B cell (primary cell): ENCODE measurements at places on chromosomes 2 and 18.

GRCh38 chr2:199991691-199992090, 36.3 kb downstream of the MAIP1 start:
- DNase-seq: no peak

- DNase-seq: no peak
Observed at GRCh38 chr18:42860011-42860410, 255.5 kb downstream of the RIT2 start.

DNA sequence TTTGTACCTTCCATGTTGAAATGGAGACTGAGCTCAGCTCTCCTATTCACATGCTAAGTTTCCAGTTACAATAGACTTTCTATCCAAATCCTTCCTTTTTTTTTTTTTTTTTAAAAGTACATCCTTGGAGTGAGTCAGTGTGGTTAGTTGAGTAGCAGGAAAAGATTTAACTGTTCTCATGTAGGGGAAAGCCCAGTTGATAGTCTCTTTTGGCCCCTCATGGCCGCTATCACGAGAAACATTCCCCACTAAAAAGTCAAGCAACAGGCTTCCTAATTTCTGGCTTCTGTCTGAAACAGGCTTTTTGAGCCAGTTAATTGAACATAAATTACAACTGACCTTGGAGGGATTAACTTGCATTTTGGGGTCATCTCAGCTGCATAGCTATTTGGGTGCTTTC, 161.3 kb downstream of the MEIS1 start:
- DNase-seq: no peak

- DNase-seq: no peak
Observed at GRCh38 chr2:133476931-133477615, 91.2 kb downstream of the NCKAP5 start.

DNA sequence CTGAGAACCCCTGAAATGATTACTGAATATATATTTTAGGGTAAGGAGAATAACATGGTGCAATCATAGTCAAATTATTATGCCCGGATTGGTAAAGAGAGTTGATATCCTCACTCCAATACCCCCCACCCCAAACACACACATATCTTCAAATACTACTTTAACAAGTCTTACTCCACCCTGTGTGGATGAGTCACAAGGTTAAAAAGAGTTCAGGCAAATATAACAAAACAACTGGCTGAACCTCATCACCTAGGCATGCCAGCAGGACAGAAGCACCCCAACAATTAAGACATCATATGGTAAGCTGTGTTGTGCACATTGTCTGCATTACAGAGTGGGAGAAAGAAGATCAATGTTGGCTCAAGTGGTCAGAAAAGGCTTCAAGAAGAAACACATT, 857.4 kb downstream of the TDRD15 start:
- no peak for DNase-seq

DNA sequence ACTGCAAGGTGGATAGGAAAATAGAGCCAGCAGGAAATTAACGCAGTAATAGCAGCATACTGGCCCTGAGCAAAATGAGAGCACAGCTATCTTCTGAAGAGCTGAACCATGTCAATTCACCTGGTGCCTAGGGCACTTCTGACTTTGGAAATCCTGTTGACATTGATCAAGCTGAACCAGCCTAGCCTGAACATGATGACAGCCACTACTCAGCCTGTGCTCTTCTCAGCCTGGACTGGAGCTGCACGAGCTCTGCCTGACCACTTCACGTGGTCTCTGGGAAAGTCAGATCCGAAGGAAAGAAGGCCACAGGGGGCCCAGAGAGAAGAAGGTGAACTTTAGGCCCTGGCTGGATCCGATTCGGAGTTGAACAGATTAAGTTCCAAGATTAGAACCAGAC, 421.9 kb downstream of the LPIN1 start:
- DNase-seq: no peak

DNA sequence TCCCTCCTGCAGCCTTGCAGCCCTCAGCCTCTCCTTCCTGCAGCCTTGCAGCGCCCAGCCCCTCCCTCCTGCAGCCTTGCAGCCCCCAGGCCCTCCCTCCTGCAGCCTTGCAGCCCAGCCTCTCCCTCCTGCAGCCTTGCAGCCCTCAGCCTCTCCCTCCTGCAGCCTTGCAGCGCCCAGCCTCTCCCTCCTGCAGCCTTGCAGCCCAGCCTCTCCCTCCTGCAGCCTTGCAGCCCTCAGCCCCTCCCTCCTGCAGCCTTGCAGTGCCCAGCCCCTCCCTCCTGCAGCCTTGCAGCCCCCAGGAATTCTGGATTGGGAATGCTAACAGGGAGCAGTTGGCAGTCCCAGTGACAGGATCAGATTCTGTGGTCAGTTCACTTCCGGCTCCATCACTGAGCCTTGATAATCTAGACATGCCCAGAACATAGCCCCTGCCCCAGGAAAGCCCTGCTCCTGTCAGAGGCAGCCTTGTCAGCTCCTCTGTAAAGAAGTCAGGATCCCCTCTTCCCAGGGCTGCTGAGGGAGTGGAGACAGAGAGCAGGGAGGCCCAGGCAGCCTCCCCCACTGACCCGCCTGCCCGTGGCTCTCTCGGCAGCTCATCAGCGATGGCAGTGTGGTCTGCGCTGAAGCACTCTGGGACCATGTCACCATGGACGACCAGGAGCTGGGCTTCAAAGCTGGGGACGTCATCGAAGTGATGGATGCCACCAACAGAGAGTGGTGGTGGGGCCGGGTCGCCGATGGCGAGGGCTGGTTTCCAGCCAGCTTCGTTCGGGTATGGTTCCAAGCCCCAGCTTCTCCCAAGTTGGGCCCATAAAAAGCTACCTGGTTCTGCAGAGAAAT, 54.8 kb downstream of the FAM168B start:
- DNase-seq: no peak

DNA sequence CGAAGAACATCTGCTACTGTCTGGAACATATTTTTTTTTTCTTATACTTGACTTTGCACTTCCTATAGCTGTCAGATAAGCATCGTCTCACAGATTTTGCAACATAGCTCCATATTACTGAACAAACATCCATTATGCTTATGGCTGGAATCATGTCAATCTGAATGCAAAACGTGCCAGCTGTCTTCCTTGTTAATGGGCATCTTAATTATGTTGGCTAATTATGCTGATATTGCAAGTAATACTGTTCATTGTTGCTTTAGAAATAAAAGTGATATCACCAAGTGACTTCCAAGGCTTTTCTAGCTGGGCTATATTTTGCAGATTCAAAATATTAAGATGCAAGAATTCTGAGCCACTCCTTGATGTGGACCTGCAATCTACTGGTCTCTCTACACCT, 176.8 kb downstream of the ARL4C start:
- no peak for DNase-seq

DNA sequence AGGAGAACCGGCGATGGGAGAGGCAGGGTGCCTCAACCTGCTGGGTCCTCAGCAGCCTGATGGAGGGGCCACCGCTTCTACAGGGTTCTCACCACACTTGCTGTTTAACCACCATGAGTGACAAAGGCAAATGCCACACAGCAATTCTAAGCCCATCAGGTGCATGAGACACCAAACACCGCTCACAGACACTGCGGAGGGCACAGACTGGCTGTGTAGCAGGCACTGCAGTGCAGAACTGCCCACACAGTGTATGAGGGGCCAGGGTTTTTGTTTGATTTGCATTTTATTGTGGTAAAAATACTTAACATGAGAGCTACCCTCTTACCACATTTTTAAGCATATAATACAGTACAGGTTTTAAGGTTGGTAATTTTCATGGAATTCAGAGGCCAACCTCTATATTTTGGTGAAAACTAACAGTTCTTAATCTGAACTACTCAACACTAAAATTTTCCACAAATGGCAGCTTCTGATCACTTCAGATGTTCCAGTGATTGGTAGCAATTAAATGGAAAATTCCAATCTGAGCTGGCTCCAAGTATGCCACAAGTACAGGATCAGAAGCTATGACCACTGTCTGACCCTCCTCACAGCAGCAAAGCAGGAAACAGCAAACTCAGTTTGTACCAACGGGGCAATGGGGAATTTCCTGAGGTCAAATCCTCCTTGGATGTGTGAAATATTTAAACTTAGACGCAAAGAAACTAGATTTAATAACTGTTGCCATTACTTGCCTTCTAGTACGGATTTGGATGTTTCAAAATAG, 67.7 kb downstream of the FAM210A start:
- no peak for DNase-seq

DNA sequence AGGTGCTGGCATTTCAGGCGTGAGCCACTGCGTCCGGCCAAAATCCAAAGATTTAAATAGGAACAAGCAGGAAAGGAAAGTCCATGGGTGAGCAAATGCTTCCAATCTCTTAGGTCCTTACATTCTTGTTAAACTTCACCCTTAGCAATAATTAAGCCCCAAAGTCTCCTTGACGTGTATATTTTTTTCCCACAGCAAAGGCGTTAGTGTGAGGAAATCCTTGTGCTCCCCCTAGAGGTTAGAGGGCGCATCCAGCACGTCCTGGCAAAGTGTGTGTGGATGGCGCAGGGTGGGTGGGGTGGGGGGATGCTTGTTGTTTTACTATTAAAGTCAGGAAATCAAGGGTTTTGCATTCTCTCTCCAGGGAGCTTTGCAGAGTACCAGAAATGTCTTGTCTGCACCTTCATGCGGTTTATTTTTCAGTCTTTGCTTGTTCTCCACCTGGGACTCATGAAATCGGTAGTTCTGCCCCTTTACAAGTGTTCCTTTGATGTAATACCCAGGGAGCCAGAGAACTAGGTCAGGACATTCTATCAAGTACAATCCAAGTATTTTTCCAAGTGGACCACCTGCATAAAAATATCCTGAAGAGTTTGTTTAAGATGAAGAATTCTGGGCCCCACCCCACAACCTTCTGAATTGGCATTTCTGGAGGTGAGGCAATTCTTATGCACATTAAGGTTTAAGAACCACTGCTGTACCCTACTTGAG, 22.2 kb upstream of the ITSN2 start:
- DNase-seq: peak; percentile 79

DNA sequence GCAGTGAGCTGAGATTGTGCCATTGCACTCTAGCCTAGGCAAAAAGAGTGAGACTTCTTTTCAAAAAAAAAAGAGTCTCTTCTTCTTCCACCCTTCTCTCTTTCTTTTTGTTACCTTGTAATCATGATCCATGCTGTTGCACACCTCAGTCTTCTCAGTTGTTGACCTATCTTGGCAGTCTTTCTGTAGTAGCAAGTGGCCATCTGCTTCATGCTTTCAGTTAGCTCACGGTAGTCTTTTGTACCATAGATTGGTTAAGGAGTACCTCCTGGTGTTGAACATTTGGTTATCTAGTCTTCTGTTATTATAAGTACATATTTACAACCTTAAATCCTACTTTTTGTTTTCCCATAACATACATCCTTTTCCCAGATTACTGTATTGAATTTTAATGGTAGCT, 3.1 kb downstream of the GORASP2 start:
- no peak for DNase-seq
